ENCODE measurements at places on chromosomes 5 and 9.
A peak's percentile ranks its signal among the peaks of the same experiment; 100 is the strongest.

GRCh38 chr5:167889276-167889675 is 402.2 kb upstream of the WWC1 start:
- no peak for DNase-seq

DNA sequence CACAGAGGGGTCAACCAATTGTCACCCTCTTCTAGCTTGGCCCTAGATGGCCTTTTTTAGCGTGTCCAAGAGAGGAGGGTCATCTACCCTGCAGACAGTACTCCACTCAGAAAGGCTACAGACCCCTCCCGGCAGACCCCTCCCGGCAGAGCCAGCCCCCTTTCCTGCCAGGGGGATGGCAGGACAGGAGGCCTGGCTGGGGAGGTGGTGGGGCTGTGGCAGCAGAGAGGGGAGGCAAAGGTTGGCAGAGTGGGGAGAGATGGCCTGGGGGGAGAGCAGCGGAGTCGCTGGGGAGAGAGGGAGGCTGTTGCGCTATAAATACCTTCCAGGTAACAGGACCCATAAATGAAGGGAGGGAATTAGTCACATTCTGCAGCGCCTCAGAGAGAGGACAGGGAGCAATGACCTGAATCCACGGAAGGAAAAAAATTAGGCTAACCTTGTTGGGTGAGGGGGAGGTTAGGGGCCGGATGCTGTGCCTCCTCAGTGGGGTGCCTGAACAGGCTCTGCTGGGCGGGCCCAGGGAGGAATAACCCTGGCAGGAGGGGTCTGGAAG is 32.9 kb upstream of the PSD2 start:
- DNase-seq = no peak

GRCh38 chr5:160480652-160481051 is 59.0 kb downstream of the PTTG1 start:
- DNase-seq = no peak

DNA sequence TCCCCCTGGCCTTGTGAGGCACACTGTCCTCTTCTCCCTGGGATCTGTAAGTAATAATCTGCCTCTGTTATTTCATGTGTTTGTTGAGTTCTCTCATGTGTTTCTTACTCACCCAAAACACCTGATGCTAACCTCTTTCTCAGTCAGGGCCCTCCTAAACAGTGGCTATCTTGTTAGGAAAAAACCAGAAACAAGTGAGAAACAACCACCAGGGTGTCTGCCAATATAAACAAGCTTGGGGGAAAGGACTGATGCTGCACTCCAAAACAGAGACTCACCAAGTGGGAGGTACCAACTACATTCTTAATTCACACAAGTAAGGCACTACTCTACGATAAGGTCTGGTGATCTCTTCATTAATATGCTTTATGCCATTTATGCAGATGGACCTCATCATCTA is 564.4 kb downstream of the SEMA5A start:
- DNase-seq = no peak

- no peak for DNase-seq
Measured at GRCh38 chr9:94056442-94056974, 27.8 kb upstream of the PTPDC1 start.

- peak; percentile 24 for DNase-seq
Measured at GRCh38 chr5:29972597-29972996, 1220.9 kb upstream of the CDH6 start.

DNA sequence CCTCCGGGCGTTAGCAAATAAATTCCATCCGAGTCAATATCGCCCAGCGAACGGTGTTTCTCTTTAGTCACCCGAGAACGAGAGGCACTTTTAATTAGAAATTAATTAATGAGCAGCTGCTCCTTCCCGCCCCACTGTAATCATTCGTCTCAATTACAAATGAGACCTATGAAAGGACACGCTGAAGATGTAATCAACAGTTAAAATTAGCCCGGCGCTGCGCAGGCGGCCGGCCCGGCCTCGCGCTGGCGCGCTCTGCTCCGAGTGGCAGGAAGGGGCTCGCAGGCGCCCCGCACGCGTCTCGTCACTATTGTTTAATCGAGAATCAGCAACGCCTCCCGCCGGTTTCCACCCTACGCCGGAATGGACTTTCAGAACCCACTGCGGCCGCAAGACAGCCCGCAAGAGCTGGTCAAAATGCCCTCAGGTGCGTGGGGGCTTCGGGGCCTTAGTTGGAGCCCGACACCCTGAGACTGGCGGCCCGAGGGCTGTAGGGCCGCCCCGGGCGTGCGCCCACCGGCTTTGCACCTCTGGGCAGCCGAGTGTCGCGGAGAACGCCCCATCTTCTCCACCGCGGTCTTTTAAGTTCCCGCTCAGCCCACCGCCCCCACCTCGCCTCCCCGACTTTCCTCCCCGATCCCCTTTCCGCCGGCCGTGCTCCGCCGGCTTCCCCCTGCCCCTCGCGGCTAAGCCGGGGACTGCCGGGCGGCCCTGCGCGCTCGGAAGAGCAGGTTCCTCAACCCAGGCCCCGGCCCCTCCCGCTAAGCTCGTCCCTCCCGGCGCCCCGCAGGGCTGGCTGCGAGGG is 597 bp upstream of the IRX4 start:
- DNase-seq = no peak

DNA sequence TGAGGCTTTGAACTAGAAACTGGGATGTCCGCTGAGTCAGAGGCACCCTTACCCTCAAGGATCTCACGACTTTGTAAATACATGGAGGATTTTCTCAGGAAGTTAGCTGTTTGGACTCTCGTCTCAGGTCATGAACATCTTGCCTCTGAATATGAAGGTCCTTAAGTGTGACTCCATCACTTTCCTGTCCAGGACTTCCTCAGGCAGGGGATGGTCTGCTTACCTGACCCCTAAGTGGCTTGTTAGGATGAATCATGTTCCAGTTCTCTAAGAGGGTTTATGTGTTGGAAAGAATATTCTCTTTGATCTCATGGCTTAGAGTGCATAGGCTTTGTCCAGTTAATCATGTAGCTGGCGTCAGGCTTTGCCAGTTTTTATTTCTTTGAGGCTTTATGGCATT is 511.7 kb upstream of the KLF4 start:
- DNase-seq = no peak

GRCh38 chr9:93954434-93955061 is 607 bp downstream of the BARX1 start:
- no peak for DNase-seq

DNA sequence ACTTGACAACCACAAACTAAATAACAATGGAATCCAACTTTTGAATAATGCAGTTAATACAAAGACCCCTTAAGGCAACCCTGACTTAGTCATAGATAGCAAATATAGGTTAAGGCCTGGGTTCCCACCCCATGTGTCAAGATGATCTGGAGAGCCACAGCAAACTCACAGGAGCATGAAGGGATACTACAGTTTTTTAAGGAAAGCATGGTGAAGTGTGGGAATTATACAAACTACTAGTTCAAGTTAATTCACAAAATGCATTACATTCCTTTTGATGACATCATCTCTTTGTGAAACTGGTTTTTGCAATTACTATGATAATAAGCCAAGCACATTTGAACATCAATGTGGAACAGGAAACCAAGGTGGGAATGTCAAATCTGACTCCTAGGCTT is 50.6 kb downstream of the LHFPL2 start:
- no peak for DNase-seq

DNA sequence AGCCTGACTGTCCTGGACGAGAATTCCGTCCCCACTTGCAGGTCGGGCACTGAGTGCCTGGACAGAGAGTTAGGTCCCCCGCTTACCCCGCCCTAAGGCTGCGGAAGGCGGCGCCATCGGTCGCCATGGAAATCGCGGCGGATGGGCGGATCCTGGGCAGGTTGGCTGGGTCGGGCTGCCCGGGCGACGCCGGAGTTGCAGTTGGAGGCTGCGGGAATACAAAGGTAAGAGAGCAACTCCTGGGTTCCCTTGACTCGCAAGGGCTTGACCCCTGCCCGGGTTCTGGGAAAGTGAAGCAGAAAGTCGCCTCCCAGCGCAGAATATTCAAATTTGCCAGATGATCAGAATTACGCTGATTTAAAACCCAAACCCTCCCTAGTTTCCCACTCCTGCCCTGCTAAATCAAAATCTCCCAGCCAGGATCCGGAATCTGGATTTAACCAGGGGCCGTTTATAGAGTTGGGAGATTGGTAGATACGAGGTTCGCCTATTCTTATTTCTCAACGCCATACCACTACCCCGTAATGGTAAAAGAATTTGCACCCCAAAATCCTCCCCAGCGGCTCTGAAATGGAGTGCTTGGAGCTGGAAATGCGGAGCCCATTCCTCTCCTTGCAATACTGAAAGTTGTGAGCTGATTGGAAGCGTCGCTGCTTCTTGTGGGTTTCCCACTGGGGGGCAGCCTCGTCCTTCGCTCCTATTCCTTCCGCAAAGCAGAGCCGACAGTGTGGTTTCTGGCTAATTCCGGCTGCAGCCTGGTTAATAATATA is 156.4 kb upstream of the RASEF start:
- peak; percentile 84 for DNase-seq

GRCh38 chr5:38755181-38755580 is 90.6 kb upstream of the OSMR start:
- DNase-seq = no peak

DNA sequence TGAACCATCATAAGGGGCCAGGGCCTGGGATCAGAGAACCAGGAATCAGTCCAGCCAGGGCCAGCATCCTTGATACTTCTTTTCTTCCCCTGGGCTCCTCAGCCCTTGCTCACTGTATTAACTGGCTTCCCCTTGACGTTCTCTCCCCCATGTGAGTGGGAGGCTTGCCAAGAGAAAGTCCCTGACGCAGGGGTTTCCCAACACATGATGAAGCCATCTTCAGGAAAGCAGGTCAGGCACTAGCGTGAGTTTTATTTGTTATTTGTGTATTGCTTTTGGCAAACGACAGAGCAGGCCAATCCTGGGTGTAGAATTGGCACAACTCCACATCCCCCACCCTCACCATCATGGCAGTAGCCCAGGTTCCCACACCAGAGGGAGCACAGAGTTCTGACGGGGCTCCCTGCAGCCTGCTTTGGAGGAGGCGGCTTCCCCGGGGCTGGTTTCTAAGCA is 165.5 kb upstream of the NFIL3 start:
- no peak for DNase-seq

DNA sequence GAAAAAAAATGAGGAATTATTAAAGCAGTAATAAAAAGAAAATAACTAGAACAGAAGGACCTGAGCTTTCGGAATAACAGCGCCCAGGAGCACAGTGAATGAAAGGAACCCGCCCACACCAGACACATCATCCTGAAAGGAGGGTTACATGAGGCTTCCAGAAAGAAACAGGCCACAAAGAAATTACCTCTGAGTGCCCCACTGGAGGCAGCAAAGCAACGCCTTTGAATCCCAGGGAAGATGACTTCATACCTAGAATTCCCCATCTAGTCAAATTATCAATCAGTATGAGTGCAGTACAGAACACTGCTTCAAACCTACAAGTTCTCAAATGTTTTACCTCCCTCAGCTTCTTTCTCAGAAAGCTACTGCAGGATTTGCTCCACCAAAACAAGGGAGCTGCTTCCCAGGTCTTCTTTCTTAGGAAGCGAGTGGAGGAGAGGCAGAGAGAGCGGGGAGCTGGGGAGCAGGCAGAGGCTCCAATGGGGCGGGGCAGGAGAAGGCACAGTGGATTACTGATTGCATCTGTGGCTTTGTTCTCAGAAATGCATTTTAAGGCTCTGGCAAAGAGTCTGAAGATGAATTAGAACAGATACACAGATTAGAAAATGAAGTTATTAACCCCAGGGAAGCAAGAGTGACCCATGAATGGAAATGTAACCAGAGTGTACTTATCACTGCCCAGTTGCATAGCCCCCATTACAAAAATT is 87.1 kb downstream of the SEMA4D start:
- DNase-seq = peak; percentile 26

DNA sequence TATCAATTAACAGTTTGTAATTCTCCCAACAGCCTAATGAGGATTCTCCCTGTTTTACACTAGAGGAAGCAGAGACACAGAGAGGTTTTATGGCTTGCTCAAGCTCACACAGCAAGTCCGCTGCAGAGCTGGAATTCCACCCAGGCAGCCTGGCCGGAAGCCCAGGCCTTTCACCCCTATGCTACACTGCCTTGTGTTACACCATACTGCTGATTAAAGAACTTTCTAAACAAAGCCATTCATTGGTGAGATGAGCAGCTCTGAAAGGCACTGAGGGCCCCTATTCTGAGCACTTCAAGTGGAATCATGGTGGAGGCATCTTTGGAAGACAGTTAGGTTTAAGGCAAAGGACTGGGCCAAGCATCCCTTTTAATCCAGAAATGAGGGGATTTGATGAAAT is 14.7 kb upstream of the LARP1 start:
- no peak for DNase-seq

- no peak for DNase-seq
Measured at GRCh38 chr5:146338774-146339714, at the start of gene POU4F3. POU4F3 (plus strand) TSS chr5:146338839; CDS start chr5:146339113, 274 bp downstream.

DNA sequence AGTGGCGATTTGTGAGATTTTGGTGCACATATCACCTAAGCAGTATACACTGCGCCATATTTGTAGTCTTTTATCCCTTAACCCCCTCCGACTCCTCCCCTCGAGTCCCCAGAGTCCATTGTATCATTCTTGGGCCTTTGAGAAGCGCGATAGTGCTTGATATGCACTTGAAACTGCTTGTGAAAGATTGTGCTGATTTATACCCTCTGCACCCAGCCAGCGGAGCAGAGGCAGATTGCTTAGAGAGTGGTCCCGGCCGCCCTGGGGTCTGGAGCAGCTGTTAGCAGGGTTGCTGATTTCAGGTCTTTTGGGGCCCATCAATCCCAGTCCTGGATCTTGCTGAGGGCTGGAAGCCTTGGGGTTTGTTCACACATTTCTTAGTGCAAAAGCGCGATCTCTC is 13.0 kb upstream of the FAM240B start:
- no peak for DNase-seq

GRCh38 chr5:90824436-90824835 is 265.8 kb downstream of the ADGRV1 start:
- DNase-seq = no peak

DNA sequence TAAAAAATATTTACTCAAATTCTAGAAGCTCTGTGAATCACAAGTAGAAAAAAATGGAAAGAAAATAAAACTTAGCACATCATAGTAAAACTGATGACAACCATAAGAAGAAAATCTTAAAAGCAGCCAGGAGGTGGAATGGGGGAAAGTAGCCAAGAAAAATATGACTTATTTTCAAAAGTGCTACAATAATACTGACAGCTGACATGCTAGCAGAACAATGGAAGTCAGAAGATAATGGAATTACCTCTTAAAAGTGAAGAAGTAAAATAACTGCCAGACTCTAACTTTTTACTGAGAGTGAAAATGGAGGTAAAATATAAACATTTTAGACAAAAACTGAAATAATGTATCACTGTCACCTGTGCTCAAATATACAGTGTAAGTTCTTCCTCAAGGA is 532.2 kb upstream of the SGCD start:
- peak; percentile 3 for DNase-seq

GRCh38 chr5:172920447-172920849 is 38.8 kb upstream of the RPL26L1 start:
- no peak for DNase-seq
